ENCODE measurements at places on chromosomes 16 and 17. TPM values are rescaled to one million over a fixed set of nuclear protein-coding genes. Genes with fewer than 3 reads are reported as not detected.
A peak's percentile ranks its signal among the peaks of the same experiment; 100 is the strongest.

Gene GPR139
- total RNA-seq, result not detected

- H3K4me1 ChIP-seq, result peaks cover 14% of the 10 kb centered on the region
- H3K4me3 ChIP-seq, result no peak overlapping the region
- no peaks in the 10 kb centered on the region for H3K36me3 ChIP-seq
- H3K27me3 ChIP-seq, result no peaks in the 10 kb centered on the region
- DNase-seq, result peak; percentile 29
Measured at GRCh38 chr17:10135539-10136257, 62.7 kb downstream of the GAS7 start.

DNA sequence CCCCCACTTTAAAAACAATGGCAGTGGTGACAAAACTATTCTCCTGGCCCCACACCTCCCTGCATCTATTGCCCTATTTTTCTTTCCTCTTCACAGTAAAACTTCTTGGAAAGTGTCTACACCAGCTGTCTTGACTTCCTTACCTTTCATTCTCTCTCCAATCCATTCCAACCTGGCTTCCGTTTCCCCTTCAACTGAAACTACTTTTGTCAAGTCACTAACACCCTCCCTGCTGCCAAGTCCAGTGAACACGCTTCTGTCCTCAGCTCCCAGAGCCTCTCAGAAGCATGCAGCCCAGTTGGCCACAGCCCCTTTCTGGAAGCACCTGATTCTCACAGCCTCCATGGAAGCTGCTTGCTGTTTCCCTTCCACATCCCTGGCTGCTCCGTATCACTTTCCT lies 4.0 kb upstream of the SCN4A start:
- H3K36me3 ChIP-seq, result no peaks in the 10 kb centered on the region
- DNase-seq, result no peak
- peaks cover 20% of the 10 kb centered on the region for H3K4me1 ChIP-seq
- no peak overlapping the region for H3K27ac ChIP-seq
- H3K27me3 ChIP-seq, result no peaks in the 10 kb centered on the region

Gene KRT34
- not detected for total RNA-seq

DNA sequence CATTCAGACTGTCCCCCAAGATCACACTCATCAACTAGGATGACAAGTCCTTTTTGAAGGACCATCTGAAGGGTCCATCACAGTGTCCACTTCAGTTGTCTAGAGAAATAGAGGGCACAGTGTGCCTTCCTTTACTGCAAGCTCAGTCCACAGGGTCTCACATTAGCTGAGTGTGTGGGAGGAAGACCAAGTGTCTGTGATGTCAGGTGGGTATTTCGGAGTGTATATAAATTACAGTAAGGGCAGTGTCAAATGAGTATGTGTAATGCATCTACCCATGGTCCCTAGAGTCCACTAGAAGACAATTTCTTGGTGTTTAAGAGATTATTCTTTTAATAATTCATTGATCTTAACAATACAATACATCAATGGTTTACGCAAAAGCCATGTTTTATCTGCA lies 272.2 kb downstream of the CDH13 start:
- DNase-seq, result no peak
- H3K36me3 ChIP-seq, result no peaks in the 10 kb centered on the region
- H3K27me3 ChIP-seq, result no peaks in the 10 kb centered on the region
- no peaks in the 10 kb centered on the region for H3K4me1 ChIP-seq

DNA sequence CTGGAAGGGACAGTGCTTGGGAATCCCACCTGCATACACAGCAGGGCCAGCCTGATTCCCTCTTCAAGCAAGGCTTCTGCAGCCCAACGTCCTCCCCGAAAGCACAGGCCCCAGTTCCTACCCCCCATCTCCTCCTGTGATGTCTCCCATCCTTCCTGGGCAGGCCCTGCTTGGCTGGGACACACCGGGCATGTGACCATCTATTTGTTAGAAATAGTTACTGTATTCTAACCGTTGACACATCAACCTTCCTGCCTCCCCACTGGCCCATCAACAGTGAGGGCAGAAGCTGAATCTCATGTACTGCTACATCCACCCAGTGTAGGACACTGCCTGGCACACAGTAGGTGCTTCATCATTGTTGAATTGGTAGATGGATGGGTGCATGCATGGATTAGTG lies 10.7 kb downstream of the PRR29 start:
- DNase-seq, result peak; percentile 3
- H3K36me3 ChIP-seq, result peaks cover 23% of the 10 kb centered on the region
- no peak overlapping the region for H3K4me3 ChIP-seq
- peaks cover 61% of the 10 kb centered on the region for H3K4me1 ChIP-seq

Gene FA2H
- total RNA-seq, result not detected

- peak; percentile 92 for DNase-seq
- H3K27ac ChIP-seq, result no peak overlapping the region
- H3K36me3 ChIP-seq, result peaks cover 22% of the 10 kb centered on the region
- peaks cover 16% of the 10 kb centered on the region for H3K4me1 ChIP-seq
- no peaks in the 10 kb centered on the region for H3K27me3 ChIP-seq
- H3K4me3 ChIP-seq, result no peak overlapping the region
Measured at GRCh38 chr17:75848523-75849278, 4.5 kb upstream of the UNC13D start.

DNA sequence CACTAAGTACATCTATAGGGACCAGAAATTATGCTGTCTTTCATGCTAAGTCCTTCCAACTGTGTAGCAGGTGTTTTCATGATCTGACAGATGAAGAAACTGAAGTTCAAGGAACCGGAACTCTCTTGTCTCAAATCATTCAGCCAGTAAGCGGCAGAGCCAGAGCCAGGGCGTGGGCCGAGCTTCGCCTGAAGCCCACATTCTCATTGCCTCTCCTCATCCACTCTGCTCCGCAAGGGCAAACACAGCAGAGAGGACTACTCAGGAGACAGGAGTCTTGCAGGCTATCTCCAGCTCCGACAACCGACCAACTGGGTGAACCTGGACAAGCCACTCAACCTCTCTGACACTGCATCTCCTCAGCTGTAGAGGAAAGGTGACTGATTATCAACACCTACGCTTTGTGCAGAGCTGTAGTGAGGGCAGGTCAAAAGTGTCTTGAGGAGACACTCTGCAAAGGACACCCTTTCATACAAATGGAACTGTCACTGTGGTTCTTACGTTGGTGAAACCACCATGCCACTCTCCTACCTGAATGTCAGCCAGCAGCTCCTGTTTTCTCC lies 72.9 kb downstream of the CYTH1 start:
- peak overlapping the region; percentile 86 for H3K27ac ChIP-seq
- DNase-seq, result peak; percentile 43
- H3K36me3 ChIP-seq, result peaks cover 34% of the 10 kb centered on the region
- peak overlapping the region; percentile 49 for H3K4me3 ChIP-seq
- H3K27me3 ChIP-seq, result no peaks in the 10 kb centered on the region

Gene SOX15
- 0.16 TPM for total RNA-seq

- peaks cover 34% of the 10 kb centered on the region for H3K27me3 ChIP-seq
- no peak overlapping the region for H3K4me3 ChIP-seq
- no peak overlapping the region for H3K27ac ChIP-seq
- H3K36me3 ChIP-seq, result no peaks in the 10 kb centered on the region
Measured at GRCh38 chr17:36024106-36024869, 6.5 kb upstream of the CCL23 start.

GRCh38 chr17:72511874-72512273 lies 391.1 kb downstream of the SOX9 start:
- DNase-seq, result no peak
- H3K4me3 ChIP-seq, result no peak overlapping the region
- H3K27me3 ChIP-seq, result peaks cover 3% of the 10 kb centered on the region
- H3K4me1 ChIP-seq, result no peaks in the 10 kb centered on the region
- no peaks in the 10 kb centered on the region for H3K36me3 ChIP-seq

DNA sequence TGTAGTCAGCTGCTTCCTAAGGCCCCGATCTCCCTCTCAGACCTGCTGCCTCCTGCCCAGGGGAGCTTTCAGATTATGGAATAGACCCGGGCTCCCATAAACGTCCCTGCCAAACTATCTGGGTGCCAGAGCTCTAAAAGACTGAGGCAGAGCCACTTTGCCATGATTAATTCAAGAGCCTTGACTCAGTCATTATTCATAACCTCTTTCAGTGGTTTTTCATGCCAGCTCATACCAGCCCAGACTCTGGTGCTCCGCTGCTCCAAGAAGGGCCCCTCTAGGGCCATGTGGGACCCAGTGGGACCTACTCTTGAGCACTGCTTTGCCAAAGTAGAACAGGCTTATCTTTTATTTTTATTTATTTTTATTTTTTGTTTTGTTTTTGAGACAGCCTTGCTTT lies 23.9 kb downstream of the DNAI2 start:
- peaks cover 5% of the 10 kb centered on the region for H3K27me3 ChIP-seq
- peaks cover 23% of the 10 kb centered on the region for H3K4me1 ChIP-seq
- H3K27ac ChIP-seq, result peak overlapping the region; percentile 80
- H3K4me3 ChIP-seq, result peak overlapping the region; percentile 24
- no peaks in the 10 kb centered on the region for H3K36me3 ChIP-seq
- peak; percentile 77 for DNase-seq

DNA sequence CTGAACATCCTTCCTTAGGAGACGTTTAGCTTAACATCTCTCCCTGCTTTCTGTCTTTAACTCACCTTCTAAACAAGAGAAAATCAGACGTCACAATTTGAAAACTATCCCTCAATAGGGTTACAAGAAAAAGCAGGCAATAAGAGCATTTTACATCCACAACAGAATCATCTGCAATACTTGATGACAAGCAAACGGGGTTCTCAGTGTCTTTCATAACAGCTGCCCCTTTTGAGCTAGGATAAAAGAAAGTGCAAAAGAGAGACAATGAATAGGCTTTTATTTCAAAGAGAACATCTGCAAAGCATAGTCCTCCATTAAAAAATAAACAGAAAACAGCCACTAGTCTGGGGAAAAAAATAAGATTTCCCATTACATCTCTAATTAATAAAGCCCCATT lies 13.2 kb downstream of the XYLT1 start:
- H3K4me3 ChIP-seq, result no peak overlapping the region
- peaks cover 17% of the 10 kb centered on the region for H3K4me1 ChIP-seq
- H3K36me3 ChIP-seq, result no peaks in the 10 kb centered on the region
- DNase-seq, result no peak

- H3K27me3 ChIP-seq, result no peaks in the 10 kb centered on the region
- no peaks in the 10 kb centered on the region for H3K4me1 ChIP-seq
- H3K27ac ChIP-seq, result no peak overlapping the region
- no peak overlapping the region for H3K4me3 ChIP-seq
Measured at GRCh38 chr16:9610727-9611126, 519.3 kb downstream of the HAPSTR1 start.

Measured in activated CD4-positive, alpha-beta T cell treated with anti-CD3 and anti-CD28 coated beads for 36 hours (primary cell).